T-helper 17 cell (primary cell): ENCODE measurements at places on chromosomes 5 and 9. TPM values are rescaled to one million over a fixed set of nuclear protein-coding genes. Genes with fewer than 3 reads are reported as not detected.

GABRA1 gene
- not detected for total RNA-seq

PCDHGA2 gene
- total RNA-seq = not detected

IL31RA gene
- total RNA-seq = not detected

SETX gene
- 56.4 TPM for total RNA-seq

TNFSF8 gene
- 45.7 TPM for total RNA-seq

ZNF879 gene
- total RNA-seq = 4.8 TPM

SPATA31D4 gene
- total RNA-seq = not detected

TLX3 gene
- total RNA-seq = not detected

IFNB1 gene
- not detected for total RNA-seq

LRRC14B gene
- total RNA-seq = not detected

SLCO6A1 gene
- not detected for total RNA-seq

NRARP gene
- 0.42 TPM for total RNA-seq

DMRTA1 gene
- 0.21 TPM for total RNA-seq

UBE2QL1 gene
- 0.05 TPM for total RNA-seq

PCDHA1 gene
- total RNA-seq = not detected

CTSV gene
- total RNA-seq = not detected

KCNIP1 gene
- not detected for total RNA-seq

SLC34A3 gene
- total RNA-seq = not detected

TERT gene
- 0.80 TPM for total RNA-seq

EQTN gene
- not detected for total RNA-seq

LHX6 gene
- not detected for total RNA-seq

ABLIM3 gene
- total RNA-seq = 18.5 TPM

PTGR1 gene
- total RNA-seq = not detected

INVS gene
- total RNA-seq = 16.2 TPM

TMC1 gene
- total RNA-seq = not detected

TAF1L gene
- total RNA-seq = not detected

KIAA1191 gene
- total RNA-seq = 76.7 TPM

FSD1L gene
- total RNA-seq = 3.2 TPM

ZNF366 gene
- total RNA-seq = not detected

ACSL6 gene
- 18.0 TPM for total RNA-seq

ZFP37 gene
- total RNA-seq = 1.5 TPM

SIT1 gene
- total RNA-seq = 48.9 TPM

BOD1 gene
- 21.8 TPM for total RNA-seq

GFI1B gene
- total RNA-seq = 29.3 TPM

CRB2 gene
- total RNA-seq = not detected

BTNL3 gene
- not detected for total RNA-seq

RNF14 gene
- total RNA-seq = 16.5 TPM

PCDHB9 gene
- 1.0 TPM for total RNA-seq

IPPK gene
- total RNA-seq = 6.3 TPM

CCDC187 gene
- 0.12 TPM for total RNA-seq

S100Z gene
- total RNA-seq = 1.2 TPM

GARIN3 gene
- not detected for total RNA-seq
